ENCODE measurements at places on chromosomes 5 and 9.

DNA sequence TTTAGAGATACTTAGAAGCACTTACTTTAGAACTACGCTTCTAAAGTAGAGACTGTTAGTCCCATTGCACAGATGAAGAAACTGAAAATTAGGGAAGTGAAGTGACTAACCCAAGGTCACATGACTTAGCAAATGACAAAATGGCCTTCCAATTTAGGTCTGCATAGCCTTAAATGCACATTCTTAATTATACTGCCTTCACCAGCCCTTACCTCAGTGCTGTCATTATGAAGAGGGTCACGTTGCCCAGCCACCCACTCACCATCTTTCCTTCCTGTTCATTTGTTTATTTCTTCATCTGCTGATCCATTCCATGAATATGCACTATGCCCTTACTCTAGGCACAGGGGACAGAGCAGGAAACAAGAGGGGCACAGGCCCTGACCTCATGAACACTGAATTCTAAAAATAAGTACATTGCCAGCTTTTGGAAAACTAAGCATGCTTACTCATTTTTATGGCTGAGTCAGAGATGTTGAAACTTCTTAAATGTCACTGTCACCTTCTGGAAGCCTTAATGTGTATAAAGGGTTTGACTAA, 8.6 kb downstream of the HAVCR2 start:
- DNase-seq: no peak

GRCh38 chr5:1380011-1380817, 35.3 kb upstream of the CLPTM1L start:
- peak; percentile 74 for DNase-seq

GRCh38 chr5:956941-957747, 51.5 kb upstream of the NKD2 start:
- DNase-seq: peak; percentile 66

DNA sequence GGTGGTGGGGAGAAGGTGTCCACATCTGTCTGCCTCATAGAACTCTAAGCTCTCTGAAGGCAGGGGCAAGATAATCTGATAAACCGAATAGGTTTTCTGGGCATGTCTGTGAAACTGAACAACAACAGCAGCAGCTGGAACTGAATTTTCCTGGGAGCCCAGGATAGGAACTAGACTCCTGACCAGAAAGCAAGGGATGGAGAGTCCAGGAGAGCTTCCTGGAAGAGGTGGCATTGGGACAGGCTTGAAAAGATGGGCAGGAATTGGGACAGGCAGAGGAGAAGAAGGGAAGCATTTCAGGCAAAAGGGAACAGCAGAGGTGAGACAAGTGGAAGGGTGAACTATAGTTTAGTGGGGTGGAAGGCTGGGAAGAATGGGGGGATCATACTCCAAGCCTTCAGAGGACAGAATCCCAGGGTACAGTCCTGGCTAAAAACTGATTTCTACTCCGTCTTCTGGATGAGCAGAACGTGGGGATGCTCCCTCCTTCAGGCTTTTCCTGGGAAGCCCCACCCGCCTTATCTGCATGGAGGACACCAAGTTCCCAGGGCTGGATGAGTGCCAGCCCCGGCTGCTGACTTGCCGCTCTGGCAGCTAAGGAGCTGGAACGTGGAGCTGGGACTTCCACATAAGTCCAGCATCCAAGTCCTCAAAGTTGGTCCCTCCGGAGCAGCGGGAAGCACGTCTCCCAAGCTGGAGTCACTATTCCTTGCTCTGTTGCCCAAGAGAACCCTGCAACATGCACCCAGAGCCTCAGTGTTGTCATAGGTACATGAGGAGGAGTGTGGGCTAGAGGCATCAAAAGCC, 13.9 kb upstream of the KIF12 start:
- DNase-seq: no peak

GRCh38 chr5:94993491-94993890, 291.4 kb downstream of the MCTP1 start:
- no peak for DNase-seq

All from ELF-1 (cell line).